ENCODE measurements at places on chromosomes 11 and 22. TPM values are rescaled to one million over a fixed set of nuclear protein-coding genes. Genes with fewer than 3 reads are reported as not detected.

The HSPB2 gene
- 59.9 TPM for total RNA-seq

The MS4A8 gene
- total RNA-seq, result not detected

DNA sequence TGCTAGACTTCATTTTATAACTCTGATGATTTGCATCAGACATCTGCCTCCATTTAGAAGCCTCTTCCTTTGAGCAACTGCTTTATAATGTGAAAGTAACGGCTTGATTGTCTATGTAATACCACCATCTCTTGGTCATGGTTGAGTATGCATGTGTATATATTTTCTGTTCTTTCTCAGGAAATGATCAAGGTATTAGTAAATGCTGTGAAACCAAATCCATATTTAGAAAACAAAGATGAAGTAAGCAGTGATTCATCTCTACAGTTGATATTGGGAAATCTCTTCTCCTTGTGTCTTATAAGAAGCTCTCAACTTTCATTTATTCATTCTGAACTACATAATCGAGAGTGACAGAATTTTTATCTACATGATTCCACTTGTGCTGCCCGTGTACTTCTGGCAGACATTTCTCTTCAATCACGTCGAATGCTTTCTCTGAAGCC, 104.6 kb upstream of the ANO3 start:
- no peak for DNase-seq

DNA sequence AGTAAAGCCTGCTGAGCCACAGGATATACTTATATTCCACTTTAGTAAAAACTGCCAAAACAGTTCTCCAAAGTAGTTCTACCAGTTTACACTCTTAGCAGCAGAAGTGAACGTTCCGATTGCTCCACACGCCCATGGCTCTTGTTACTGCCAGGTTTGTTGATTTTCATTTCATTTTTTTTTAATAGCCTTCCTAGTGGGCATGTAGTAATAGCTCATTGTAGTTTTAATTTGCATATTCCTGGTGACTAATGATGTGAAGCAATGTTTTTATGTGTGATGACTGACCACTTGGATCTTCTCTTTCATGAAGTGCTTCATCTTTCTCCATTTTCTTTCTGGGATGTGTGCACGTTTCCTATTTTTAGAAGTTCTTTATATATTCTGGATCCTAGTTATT, 4.8 kb upstream of the C11orf97 start:
- no peak for DNase-seq

DNA sequence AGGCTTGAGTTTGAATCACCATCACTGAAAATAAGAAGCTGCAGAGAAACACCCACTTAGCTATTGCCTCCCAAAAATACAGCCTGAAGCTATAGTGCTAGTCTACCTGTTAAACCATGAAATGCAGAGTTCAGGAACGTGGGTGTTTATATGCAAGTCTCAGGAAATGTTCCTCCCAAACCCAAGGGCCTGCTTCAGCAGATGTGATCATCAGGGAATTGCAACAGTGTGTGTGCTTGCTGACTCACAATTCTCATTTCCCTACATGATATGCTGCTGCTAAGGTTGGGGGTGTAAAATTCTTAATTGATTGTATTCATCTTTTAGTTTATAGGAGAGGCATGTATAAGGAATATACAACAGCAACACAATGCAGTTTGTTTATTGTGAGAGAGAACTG, 49.6 kb downstream of the NUP98 start:
- no peak for DNase-seq

DNA sequence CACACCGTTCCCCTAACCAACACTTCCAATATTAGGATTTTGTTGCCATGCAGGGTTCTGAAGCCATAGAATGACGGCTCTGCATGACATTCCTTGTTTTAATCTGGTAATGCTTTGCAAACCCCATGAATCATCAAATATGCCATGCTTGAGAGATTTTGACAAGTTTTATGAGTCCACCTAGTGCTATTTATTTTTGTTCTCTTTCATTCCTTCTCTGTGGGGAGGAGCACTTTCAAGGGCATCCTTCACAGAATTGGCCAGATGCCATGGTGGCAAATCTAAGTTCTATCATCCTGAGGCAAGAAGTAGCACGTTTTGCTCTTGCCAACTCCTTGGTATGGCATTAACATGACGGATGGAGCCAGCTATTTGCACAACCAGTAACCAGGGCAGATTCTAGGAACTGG, 268.4 kb downstream of the FAM76B start:
- no peak for DNase-seq

DNA sequence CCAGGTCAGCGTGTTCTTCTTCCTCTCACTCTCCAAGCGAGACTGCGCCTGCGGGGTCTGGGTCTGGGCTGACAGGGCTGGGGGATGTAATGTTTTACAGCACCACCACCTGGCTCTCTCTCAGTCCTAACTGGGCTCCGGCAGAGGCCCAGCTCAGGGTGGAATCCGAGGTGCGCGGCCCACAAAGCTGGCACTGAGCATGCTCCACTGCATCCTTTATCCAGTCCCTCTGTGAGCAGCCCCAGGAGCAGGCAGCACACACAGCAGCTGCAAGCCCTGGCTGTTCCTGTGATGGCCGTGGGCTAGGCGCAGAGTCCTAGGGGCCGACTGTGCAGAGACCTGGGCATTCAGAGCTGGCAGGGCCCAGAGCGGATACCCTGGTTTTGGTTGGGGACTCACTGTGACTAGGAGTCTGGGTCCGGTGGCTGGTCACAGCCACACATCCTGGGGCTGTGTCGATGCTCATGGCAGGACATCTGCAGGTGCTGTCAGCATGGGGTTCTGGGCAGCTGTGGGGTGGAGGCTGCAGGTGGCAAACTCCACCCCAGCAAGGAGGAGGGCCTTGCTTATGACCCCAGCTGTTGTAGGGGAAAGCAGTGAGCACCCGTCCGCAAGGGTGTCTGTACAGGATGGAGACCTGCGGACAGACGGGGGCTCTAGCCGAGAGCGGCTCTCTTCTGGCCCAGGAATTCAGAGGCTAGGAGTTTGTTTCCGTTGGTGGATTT, 4.0 kb downstream of the LRRC75B start:
- peak; percentile 63 for DNase-seq

- DNase-seq, result no peak
Observed at GRCh38 chr22:26298605-26299310, 129.5 kb downstream of the SEZ6L start.

- no peak for DNase-seq
Observed at GRCh38 chr11:64348383-64349024, 8.5 kb downstream of the CCDC88B start.

Data from cardiac septum (tissue), 1 donor.